ENCODE measurements at places on chromosomes 4 and X.

DNA sequence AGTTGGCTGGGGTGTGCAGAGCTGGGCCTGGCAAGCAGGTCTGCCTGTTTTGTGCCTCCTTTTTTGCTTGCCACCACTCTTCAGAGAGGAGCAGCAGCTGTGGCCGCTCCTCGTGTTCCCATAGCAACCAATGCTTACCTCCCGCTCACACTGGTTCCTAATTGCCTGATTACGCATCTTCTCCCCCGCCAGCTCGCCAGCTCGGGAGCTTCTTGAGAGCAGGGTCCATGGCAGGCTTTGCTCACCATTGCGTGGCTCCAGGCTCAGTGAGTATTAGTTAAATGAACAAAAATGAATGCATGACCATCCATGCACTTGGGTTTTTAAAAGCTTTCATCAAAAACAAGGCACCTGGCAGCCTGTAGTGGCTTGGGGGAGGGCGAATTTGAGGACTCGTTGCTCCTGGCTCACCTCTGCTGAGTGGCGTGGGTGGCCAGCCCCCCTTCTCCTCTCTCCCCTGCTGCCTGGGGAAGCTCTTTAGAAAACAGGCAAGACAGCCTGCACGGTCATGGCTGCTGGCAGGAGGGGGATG lies 14.2 kb upstream of the PJA1 start:
- no peak for DNase-seq

- no peak for DNase-seq
Observed at GRCh38 chr4:61786211-61786610, 586.1 kb downstream of the ADGRL3 start.

DNA sequence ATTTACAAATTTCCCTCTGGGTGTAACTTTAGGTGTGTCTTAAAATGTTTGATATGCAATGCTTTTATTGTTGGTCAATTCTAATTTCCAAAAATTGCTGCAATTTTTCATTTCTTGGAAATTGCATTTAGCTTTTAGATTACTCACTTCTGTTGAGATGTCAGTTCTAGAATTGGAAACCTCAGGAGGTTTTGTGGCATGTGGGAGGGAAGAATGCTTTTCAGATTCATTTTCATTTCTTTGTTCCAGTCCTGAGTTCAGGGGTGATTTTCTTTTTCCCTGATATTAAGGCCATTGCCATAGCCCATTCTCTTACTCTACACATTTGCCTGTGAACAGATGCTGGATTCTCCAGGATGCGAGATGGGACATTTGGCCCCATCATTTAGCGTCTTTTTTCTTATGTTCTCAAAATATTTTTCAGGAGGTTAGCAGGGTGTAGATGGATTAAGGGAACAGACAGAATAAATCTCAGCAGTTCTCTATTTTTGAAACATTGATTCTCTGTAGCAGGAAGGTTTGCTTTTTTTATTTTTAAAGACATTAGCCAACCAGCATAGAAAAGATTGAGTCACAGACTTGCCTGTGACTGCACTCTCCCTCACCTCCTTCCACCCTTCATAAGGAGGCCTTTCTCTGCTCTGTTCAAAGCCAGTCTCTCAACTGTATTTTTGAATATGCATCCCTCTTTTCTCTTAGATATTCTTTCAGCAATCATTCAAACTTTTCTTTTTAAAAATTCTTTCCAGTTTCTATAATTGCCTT lies 238.4 kb upstream of the ANXA3 start:
- no peak for DNase-seq

- no peak for DNase-seq
Observed at GRCh38 chrX:13581554-13581953, 12.2 kb downstream of the EGFL6 start.

DNA sequence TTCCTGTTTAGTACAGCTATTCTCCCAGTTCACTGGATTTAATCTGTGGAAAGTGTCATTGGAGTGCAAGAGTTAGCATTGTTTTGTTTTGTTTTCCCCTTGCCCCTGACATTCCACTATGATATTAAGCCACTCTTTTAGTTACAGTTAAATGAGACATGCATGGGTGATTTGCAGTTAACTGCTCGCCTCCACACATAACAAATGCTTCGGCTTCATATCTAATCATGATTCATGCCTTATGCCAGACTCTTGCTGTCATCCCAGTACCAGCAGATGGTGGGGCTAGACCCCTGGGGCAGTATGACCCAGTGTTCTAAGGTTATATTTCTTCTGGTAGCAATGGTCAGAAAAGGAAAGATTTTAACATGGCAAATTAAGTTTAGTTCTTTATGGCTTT lies 80.1 kb downstream of the RAP1GDS1 start:
- DNase-seq, result no peak

DNA sequence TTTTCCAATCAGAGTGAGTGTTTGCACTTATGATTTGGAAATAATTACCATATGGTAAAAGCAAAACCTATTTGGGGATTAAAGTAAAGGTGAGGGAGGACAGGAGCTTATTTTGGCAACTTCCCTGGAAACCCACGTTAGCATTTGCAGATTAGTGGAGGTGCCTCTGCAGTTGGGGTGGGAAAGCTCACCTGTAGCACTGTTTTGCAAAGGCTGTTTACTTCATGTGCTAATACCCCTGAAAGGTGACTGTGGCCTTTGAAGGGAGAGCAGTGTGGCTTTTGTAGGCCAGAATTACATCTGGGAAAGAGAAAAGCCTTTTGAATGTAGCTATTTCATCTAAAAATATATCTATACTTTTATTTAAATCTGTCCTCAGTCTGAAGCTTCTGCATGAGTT lies 9.4 kb downstream of the SUPT20HL1 start:
- DNase-seq, result no peak

DNA sequence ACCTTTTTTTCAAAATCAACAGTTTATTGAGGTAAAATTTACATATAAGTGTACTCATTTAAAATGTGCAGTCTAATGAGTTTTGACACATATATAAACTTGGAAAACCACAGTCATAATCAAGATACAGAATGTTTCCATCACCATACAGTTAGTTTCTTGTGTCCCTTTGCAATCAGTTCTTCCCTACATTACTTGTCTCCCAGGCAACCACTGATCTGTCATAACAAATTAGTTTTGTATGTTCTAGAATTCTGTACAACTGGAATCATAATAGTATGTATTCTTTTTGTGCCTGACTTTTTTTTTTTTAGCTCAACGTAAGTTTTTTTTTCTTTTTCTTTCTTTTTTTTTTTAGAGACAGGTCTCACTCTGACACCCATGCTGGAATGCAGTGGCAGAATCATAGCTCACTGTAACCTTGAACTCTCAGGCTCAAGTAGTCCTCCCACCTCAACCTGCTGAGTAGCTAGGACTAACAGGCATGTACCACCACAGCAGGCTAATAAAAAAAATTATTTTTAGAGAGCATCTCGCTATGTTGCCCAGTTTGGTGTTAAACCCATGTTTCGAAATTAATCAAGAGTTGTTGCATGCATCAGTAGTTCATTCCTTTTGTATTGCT lies 26.9 kb downstream of the ARFIP1 start:
- DNase-seq, result no peak

- DNase-seq, result no peak
Observed at GRCh38 chr4:81792521-81792920, 320.8 kb upstream of the RASGEF1B start.

DNA sequence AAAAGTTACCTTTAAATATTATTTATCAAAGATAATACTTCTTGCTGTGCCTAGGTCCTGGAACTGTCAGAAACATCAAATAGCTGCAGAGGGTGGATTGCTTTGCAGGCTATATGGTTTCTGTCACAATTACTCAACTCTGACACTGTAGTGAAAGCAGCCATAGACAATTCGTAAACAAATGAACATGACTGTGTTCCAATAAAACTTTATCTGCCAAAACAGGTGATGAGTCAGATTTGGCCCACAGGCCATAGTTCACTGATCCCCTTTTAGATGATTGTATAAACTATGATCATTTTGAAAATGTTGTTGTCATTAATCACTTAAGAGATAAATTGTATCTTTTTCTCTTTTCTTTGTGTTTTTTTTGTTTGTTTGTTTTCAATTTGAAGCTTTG lies 8.4 kb upstream of the MEPE start:
- no peak for DNase-seq

DNA sequence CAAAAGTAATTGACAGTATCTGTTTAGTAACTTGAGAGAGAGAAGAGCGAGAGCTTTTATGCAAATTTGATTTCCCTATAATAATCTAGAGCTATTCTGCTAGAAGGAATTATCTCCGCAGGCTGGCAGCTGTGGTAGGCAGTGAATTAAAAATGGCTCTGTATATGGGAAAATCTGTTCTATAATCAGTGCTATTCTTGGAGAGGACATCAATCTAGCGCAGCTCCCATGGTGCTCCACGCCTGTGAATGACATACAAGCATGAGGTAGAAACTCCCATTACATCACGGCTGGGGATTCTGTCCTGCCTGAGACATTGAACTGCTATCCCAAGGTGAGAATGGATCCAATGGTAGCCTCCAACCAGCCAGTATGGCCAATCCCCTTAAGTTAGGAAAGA lies 179.0 kb downstream of the DHX15 start:
- DNase-seq, result no peak

- no peak for DNase-seq
Observed at GRCh38 chrX:64850371-64851082, 125.7 kb downstream of the ZC4H2 start.

- no peak for DNase-seq
Observed at GRCh38 chr4:154807042-154807630, 26.1 kb downstream of the RBM46 start.

DNA sequence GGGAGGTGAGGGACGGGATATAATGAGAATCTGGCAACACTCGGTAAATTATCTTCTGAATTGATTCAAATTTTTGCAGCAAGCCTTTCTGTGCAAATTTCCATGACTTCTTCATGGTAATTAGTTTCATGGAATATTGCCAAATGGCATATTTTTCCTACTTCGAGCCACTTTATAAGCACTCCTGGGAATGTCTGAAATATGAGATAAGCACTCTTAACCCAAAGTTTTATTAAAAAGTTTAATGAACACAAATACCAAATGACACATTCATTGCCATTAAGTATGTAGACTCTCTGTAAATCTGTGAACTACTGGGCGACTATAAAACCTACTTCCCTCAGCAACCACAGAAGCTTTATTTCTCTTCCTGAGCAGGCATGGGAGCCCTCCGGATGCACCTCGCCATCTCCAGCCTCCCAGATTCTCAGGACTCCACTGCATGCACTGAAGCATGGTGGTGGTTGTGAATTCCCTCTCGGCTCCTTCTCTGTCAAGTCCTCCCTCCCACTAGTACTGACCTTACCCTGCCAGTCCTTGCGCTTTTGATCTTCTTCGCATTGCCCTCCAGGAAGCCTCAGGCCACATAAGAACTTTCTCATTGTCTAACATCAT lies 154.4 kb upstream of the RPL34 start:
- DNase-seq, result no peak

DNA sequence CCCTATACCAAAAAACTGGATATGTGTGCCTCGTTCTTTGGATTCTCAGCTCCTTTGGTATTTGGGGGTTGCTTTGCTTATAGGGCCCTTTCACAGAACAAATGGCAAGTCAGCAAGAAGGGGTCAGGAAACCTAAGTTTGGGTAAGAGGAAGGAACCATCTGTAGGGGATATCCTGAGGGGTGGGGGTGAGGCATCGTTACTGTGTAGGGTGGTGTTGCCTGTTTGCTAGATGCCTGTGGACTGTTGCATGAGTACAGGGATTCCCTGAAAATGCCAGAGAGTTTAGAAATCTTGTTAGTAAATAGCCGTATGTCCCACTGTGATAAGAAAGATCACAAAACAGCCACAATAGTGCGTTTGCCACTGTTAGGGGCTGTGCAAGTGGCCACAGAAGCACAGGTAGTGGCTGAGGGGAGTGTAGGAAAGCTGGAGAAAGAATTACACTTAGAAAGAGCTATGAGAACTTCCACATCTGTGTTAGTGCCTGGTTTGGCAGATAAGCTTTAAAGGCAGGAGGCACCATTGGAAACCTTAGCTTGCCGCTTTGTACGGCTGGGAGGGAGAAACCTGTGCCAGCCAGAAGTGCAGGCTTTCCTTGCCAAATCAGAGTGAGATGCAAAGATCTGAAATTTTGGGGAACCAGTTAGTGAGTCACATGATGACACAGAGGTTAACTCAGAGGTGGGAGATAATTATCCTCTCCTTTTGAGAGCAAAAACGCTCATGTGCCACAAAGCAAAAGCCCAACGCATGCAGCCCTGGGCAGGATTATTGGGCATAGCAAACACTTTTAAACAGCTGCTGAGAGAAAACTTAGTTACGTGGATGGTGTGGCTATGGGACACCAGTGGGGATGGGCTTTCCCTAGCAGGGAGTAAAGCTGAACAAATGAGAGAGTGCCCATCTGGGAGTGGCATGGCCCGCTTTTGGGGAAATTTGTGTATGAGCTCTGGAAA lies 343.7 kb downstream of the ARAP2 start:
- no peak for DNase-seq

- DNase-seq, result no peak
Observed at GRCh38 chr4:8892556-8893226, 21.1 kb upstream of the HMX1 start.

GRCh38 chrX:34238896-34239295 lies 106.8 kb upstream of the FAM47A start:
- no peak for DNase-seq

DNA sequence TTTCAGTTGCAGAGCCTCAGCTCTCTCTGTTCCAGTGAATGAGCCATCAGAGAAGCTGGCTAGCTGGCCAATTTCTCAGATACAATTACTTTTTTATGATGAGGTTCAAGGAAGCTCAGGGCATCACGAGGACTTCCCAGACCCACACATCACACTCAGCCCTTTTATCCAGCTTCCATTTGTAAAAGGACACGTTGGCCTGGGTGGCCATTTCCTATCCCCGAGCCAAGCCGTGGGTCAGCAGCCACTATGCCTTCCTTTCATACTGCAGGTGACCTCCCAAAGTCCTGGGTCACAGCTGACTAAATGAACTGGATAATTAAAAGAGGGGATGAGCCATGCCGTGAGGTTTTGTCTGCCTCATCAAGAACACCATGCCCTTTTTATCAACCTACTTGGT lies 236.9 kb upstream of the PPARGC1A start:
- no peak for DNase-seq

DNA sequence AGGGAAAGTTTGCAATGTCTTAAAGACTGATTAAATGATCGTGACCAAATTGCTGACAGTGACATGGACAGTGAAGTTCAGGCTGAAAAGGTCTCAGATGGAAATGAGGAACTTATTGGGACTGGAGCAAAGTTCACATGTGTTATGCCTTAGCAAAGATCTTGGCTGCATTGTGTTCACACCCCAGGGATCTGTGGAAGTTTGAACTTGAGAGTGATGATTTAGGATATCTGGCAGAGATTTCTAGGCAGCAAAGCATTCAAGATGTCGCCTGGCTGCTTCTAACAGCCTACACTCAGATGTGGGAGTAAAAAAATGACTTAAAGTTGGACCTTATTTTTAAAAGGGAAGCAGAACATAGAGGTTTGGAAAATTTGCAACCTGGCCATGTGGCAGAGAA lies 21.4 kb downstream of the SCARB2 start:
- no peak for DNase-seq

- DNase-seq, result no peak
Observed at GRCh38 chr4:13378973-13379759, 105.0 kb downstream of the RAB28 start.
